ENCODE measurements at places on chromosomes 2 and 18. TPM values are rescaled to one million over a fixed set of nuclear protein-coding genes. Genes with fewer than 3 reads are reported as not detected.

RTKN gene
- 19.2 TPM for total RNA-seq

ALPI gene
- not detected for total RNA-seq

CRACDL gene
- 0.54 TPM for total RNA-seq

IL36A gene
- not detected for total RNA-seq

LIMS1 gene
- 64.0 TPM for total RNA-seq

TDRD15 gene
- not detected for total RNA-seq

VWA3B gene
- 0.43 TPM for total RNA-seq

NTSR2 gene
- total RNA-seq = not detected

HOXD9 gene
- total RNA-seq = 0.98 TPM

ARHGAP25 gene
- total RNA-seq = 0.22 TPM

GATA6 gene
- 2.8 TPM for total RNA-seq

AP1S3 gene
- 25.2 TPM for total RNA-seq

PRSS56 gene
- not detected for total RNA-seq

CACNB4 gene
- total RNA-seq = 0.14 TPM

ALPP gene
- 0.35 TPM for total RNA-seq

PLEK gene
- total RNA-seq = not detected

DSC2 gene
- total RNA-seq = 1.5 TPM

CRYGB gene
- not detected for total RNA-seq

IL1B gene
- total RNA-seq = 0.18 TPM

ALK gene
- total RNA-seq = not detected
